Dermis microvascular lymphatic vessel endothelial cell (primary cell): ENCODE measurements at places on chromosomes 5 and 9. TPM values are rescaled to one million over a fixed set of nuclear protein-coding genes. Genes with fewer than 3 reads are reported as not detected.

DNA sequence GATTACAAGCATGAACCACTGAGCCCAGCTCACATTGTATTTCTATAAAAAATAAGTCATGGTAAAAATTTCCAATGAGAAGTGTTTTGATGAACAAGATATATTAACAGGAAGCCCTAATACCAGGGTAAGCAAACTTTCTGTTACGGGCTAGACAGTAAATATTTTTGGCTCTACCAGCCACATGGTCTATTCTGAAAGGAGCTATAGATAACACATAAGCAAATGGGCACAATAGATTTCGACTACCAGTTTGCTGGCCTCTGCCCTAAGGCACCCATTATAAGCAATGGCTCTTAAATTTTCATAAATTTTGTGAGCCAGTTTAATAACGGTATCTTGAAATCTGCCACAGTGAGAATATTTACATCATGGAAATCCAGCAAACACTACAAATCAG is 8.1 kb downstream of the UBQLN1 start:
- peak; percentile 7 for DNase-seq

The C9orf50 gene
- total RNA-seq = not detected in 2 replicates

The ZNF483 gene
- total RNA-seq = 1.6 and 1.8 TPM in 2 replicates

GRCh38 chr5:187617-188451 is 3.5 kb upstream of the LRRC14B start:
- no peak for DNase-seq

GRCh38 chr5:160961038-160961437 is 109.0 kb upstream of the ATP10B start:
- no peak for DNase-seq

The TMEM232 gene
- 0.13 and 0.26 TPM in 2 replicates for total RNA-seq

DNA sequence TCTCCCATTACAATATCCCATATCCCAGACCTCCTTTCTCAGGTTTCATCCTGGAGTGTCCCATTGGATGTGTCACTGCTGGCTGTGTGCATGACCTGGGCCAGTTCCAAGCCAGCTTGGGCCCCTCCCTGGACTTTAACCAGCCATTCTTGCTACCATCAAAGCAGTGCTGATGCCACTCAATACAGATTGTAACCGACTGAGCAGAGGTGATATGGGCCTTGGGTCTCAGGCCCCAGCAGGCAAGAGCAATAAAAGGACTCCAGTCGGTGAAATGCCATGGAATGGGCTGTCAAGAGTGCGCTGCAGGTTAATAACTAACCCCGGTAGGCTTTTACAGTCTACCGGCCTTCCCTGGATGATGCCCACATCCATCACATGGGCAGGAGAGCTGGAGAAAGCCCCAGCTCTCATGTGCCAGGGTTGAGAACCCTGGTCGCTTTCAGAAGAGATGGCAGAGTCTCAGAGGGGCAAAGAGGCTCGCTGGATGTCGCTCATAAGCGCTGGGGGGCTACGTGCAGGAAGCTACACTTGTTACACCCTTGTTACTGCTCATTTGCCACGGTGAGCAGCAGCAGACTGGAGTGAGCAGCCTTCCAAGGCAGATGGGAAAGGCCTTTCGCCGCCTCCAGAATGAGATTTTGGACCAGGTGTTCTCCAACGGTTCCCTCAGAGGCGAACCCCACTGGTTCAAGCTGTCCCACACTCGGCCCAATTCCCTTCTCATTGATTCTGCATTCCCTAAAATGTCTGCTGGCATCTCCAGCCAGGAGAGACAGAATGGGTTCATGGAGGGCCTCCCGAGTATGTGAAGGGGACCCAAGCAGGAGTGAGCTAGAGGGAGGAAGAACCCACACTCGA is 13.2 kb downstream of the EPB41L4B start:
- no peak for DNase-seq
